NCI-H82 (cell line): ENCODE measurements at places on chromosomes 11 and 22.

DNA sequence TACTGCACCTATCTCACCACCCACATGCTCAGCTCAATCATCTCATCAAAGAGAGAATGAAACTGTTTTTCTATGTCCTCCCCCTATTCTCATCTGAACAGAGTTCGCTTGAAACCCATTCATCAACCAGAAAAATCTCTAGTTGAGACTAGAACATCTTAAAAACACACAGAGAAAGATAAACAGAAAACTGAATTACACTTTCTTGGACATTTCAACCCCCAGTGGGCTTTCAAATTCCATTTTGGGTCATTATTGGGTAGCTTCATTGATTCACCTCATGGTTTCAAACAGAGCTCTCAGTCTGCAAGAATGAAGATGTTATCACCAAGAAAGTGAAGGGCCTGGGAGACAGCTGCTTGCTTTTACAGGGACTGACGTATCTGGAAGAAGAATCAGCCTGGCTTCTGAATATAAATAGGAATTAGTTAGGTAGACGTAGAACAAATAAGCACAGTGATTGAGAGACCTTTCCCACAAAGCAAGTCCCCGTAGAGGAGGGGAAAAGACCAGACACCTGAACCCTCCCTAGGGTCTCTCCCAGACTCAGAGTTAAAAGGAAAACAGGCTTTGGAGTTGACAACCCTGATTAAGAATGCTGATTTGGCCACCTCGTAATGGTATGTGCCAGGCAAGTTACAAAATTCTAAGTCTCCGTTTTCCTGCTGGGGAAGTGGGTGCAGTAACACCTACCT is 155.7 kb downstream of the BBOX1 start:
- no peak for DNase-seq

GRCh38 chr22:49749227-49749626 is 78.4 kb downstream of the BRD1 start:
- DNase-seq: no peak

DNA sequence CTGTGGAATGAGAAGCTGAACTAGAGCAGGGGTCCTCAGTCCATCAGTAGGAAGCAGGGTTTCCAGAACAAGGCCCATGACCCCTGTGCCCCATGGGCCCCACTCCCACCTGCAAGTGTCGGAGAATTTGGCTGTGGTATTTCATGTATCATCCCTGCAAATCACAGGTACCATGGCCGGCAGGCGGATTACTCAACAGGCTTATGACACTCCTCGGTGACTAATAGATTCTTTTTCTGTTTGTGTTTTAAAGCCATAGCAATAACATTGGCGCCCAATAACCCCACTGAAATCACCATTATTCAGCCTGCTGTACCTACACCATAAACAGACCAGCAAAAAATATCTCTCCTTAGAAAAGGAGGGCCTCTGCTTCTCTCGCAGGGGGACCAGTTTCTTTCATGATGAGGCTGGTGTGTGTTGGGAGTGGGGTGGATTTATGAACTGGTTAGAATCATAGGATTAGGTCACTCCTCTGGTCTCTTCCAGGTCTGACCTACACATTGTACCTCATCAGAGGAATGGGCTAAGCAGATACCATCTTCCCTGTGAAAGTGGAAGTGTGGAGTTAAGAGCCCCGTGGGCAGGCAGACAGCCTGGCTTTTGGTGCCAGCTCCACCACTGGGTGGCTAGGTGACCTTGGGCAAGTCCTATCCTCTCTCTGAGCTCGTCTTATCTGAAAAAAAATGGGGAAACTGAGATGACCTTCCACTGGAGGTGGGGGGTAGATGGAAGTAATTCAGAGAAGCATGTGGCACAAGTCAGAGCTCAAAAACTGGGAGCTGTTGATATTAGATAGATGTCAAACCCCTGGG is 60.2 kb upstream of the WNT11 start:
- no peak for DNase-seq

DNA sequence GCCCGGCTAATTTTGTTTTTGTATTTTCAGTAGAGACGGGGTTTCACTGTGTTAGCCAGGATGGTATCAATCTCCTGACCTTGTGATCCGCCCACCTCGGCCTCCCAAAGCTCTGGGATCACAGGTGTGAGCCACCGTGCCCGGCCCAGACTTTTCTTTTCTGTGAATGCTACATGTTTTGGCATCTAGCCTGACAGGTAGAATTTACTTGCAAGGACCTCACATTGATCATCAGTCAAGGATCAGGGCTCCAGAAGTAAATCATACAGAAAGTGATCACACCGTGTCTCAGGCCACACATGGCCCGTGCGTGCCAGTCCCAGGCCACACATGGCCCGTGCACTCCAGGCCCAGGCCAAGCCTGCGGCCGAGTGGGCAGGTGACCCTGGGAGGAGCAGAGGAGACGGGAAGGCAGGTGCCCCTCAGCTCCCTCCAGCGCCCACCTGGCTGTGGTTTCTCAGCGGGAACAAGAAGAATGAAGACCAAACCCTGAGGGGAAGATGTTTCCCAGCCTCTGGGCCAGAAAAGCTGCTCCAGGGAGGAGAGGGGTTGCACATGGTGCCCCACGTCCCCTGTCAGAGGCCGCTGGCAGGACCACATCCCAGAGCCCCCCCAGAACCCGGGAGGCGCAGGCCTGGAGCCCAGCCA is 76.2 kb downstream of the BRD1 start:
- no peak for DNase-seq

DNA sequence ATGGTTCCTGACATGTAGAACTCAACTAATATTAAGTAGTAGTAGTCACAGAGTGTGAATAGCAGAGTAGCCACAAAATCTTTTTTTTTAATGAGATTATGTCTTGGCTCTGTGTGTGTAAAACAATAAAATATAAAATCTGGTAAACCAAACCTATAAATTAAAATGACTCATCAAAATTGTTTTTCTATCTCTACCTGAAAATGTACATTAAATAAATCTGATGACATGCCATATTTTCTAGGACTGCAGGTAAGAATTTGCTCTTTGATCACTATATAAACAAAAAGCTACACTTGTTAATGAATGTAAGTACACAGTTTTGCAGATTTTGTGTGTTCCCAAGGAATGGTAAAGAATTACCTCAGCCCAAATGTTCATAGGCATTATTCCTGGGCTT is 1231.5 kb downstream of the JRKL start:
- no peak for DNase-seq

DNA sequence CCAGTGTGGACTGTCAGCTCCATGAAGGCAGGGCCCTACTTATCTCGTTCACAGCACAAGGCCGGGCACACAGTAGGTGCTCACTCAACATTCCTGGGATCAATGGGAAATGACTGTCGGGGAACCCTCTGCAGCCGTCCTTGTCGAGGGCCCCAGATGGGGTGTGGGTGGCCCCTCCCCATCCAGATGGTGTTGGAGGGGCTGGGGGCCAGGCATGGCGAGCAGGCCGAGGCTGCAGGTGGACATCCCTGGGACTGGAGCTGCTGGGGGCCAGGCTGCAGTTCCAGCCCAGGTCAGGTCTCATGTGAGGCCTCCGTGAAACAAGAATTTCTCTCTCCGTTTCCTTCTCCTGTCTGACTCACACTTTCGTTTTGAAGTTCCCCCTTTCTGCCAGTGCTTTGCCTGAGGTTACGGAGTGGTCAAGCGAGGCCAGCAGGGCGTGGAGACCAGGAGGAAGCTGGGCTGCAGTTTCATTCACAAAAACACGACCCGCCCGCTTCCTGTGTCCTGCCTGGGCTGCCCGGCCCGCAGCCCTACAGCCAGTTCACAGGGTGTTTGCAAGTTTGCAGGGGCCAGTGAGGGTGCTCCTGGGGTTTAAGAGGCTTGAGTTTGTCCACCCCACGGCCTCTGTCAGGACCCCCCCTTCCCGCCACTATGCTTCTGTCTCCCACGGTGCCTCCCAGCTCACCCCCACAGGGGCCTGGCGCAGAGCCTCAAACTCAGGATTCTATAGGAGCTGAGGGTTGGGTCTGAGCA is 4.5 kb downstream of the MYEOV start:
- no peak for DNase-seq

GRCh38 chr11:1393038-1393710 is 3.4 kb downstream of the BRSK2 start:
- DNase-seq: no peak

DNA sequence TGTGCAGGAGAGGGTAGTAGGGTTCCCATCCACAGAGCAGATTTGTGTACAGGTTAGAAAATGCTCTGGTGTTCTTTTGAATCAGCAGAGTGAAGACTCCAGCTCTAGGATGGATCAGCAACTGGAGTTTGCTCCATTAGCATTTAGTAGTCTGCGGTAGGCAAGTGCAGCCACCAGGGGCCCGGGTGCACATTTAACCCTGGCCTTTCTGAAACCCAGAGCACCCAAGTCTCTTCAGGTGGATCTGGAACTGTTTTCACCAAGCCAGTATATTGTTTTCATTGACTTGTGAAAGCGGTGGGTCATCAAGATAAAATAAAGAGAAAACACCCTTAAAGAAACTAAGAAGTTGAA is 100.8 kb upstream of the CLPB start:
- peak; percentile 26 for DNase-seq

- DNase-seq: no peak
Measured at GRCh38 chr11:63556404-63557013, 6.7 kb downstream of the PLAAT2 start.

DNA sequence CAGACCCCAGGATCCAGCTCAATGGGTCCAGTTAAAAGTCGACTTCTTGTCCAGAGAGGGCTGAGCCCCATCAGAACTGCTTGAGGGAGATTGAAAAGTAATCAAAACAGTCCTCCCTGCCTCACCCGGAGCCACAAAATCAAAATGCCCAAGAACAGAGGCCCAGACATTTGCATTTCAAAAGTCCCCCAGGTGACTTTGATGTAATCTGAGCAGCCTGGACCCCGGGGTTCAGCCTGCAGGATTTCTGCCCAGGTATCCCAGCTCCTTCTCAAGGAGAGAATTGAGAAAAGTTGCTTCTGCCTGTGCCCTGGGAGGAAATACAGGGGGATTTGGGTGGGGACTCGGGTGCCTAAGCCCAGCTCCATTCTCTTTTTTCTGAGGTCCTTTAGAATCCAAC is 1385.0 kb downstream of the TBC1D22A start:
- DNase-seq: no peak

DNA sequence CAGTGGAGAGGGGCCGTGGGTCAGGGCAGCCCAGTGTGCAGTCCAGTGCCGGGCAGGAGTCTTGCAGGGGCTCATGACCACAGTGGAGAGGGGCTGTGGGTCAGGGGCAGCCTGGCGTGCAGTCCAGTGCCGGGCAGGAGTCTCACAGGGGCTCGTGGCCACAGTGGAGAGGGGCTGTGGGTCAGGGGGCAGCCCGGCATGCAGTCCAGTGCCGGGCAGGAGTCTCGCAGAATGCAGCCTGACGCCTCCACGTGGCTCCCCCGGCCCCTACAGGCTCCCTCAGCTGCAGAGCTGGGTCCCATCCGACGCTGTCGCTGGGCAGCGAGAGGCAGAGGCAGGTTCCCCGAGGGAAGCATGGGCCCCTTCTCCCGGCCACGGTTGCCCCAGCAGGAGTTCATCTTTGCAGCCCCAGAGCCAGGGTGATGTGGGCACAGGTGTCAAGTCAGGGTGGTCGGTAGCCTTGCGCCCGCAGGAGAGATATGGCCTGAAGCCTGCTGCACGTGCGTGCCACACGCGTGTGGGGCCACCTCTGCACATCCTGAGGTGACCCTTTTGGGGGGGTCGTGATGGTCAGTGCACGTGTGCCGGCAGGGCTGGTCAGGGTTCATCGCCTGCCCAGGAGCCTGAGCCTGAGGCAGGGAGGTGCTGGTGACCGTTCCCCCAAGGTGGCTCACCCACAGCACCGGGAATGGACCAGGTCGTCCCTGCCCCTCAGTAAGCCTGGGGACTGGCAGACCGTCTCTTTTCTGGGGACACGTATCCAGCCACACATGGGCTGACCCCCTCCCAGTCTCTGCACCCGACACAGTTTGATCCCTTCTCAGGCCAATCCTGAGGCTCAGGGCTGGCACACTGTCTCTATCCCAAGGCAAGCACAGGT is 2.9 kb downstream of the IFITM5 start:
- DNase-seq: no peak

DNA sequence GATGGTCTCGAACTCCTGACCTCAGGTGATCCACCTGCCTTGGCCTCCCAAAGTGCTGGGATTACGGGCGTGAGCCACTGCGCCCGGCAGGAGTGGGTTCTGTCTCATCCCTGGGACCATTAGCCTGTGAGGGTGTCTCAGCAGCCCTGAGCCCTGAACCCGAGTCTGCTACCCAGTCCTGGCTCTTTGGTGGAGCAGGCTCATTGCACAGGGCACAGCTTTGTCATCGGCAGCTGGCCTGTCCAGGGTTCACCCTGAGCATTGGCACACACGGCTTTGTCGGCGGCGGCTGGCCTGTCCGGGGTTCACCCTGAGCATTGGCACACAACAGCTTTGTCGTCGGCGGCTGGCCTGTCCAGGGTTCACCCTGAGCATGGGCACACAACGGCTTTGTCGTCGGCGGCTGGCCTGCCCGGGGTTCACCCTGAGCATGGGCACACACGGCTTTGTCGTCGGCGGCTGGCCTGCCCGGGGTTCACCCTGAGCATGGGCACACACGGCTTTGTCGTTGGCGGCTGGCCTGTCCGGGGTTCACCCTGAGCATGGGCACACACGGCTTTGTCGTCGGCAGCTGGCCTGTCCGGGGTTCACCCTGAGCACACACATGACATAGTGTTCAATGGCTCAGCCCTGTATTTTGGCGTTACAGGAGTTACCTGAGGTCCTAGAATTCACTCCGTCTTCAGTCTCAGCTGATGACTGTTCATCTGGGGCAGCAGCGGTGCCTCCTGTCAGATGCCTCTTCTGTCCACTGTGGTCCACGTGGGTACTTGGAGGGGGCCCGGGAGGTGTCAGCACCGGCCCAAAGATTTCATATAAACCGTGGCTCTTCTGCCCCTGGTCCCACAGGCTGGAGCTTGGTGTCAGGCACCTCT is 1082.5 kb downstream of the BRD1 start:
- no peak for DNase-seq

GRCh38 chr22:20659920-20660319 is 114.0 kb upstream of the SERPIND1 start:
- DNase-seq: no peak

DNA sequence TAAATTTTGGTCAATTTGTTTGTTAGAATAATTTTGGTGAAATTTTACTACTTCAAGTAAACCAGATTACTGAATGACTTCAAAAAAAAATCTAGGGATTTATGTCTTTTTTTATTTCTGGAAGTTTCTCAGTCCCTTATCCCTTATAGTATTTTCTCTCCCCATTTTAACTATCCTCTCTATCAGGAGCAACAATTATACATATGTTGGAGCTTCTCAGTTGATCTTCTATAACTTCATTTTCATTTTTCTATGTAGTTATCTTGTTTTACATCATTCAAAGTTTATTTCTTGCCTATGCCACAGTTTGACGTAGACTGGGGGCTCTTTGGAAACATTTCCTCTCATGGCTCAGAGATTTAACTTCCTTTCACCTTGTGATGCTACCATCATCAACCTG is 34.2 kb downstream of the NNMT start:
- no peak for DNase-seq

- DNase-seq: no peak
Measured at GRCh38 chr11:114319716-114320328, 23.6 kb downstream of the NNMT start.

DNA sequence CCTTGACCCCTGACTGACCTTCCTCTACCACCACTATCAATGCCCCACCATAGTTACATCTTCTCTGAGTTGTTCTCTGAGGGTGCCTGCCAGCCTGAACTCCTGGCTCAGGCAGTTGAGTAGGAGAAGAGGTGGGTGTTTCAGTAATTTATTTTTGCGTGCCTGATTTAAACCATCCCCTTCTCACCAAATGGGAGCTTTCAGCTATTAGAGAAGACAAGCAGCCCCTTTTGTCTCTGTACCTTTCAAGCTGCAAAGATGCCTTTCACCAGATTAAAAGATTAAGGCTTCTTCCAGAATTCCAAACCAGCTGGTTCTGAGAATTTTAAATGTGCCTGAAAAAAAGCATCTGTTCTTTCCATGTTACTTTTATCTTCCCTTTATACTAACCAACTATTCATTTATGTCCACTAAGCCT is 223.8 kb downstream of the FAM76B start:
- peak; percentile 77 for DNase-seq
